ENCODE measurements at places on chromosomes 5 and 9.

GRCh38 chr5:169744336-169744735, 107.3 kb downstream of the DOCK2 start:
- DNase-seq, result no peak

DNA sequence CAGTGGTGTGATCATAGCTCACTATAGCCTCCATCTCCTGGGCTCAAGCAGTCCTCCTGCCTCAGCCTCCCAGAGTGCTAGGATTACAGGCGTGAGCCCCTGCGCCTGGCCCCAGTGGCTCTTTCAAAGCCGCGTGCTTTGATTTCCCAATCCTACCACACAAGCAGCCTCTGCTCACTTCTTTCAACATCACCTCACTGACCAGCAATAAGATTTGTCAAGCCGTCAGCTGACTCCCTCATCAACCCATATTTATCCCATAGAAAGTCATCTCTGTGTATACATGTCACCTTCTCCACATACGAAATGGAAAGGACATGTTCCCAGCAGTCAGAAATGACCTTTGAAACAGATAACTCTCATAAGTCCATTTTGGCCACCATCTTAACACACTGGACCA, 26.0 kb downstream of the SLC31A2 start:
- no peak for DNase-seq

- DNase-seq, result no peak
Measured at GRCh38 chr5:56291079-56291643, 58.0 kb upstream of the ANKRD55 start.

DNA sequence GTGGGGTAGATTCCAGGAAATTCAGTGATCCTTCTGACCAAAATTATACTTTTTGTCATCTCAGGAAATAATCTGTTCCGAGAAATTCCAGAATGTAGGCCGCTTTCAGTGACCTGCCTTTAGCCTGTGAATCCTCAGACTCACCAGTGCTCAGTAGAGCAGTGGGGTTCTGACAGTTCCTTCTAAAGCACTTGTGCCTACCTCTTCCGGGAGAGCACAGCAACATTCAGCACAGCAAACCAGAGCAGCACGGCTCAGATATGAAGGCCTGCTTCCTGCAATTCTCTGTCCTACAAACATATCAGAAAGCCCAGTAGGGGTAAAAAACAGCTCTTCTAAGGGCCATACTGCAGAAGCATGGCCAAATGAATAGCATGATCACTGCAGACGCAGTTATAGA, 15.0 kb downstream of the FANCC start:
- no peak for DNase-seq

GRCh38 chr9:112002847-112003457, 106.3 kb downstream of the UGCG start:
- DNase-seq, result no peak
